ENCODE measurements at places on chromosomes 7 and 10.

GRCh38 chr10:5645375-5645774, 21.0 kb downstream of the ASB13 start:
- peak; percentile 57 for DNase-seq

DNA sequence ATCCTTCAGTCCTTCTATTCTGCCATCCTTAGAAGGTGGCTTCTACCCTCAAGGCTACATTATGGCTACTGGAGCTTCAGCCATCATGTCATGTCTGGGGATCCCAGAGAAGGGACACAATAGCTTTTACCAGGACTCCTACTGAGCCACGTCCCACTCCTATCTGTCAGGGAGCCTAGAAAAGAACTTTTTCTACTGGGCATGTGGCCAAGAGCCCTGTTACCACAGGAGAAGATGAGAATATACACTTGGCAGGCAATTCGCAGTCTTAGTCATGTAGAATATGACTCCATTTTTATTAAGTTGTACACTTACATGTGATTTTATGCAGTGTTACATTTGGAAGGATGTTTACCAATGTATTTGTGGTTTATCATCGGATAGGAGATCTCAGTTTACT, 64.6 kb upstream of the KCNMA1 start:
- no peak for DNase-seq

- peak; percentile 86 for DNase-seq
Measured at GRCh38 chr7:80335511-80336231, 176.2 kb downstream of the GNAT3 start.

- DNase-seq = peak; percentile 25
Measured at GRCh38 chr10:75293446-75293820, 57.7 kb upstream of the COMTD1 start.

- no peak for DNase-seq
Measured at GRCh38 chr10:71974489-71975021, 10.4 kb downstream of the CHST3 start.

DNA sequence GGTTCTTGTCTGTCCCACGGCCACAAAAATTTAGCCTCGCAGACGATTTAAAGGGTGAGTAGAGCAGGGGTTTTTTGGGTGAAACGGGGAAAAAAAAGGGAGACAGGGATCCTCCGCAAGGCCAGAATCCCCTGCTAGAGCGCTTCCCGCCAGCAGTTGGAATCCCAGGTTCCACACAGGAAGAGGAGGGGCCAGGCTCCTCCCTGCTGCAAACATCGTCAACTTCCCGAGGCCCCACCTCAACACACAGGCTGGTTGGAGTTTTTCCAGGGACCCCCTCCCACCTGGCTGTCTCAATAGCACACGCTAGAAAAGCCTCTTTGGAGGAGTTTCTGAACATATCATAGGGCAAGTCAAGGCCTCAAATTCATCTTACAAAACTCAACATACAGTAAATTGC, 112.7 kb downstream of the MTERF1 start:
- no peak for DNase-seq
